ENCODE measurements at places on chromosomes 6 and 20.

DNA sequence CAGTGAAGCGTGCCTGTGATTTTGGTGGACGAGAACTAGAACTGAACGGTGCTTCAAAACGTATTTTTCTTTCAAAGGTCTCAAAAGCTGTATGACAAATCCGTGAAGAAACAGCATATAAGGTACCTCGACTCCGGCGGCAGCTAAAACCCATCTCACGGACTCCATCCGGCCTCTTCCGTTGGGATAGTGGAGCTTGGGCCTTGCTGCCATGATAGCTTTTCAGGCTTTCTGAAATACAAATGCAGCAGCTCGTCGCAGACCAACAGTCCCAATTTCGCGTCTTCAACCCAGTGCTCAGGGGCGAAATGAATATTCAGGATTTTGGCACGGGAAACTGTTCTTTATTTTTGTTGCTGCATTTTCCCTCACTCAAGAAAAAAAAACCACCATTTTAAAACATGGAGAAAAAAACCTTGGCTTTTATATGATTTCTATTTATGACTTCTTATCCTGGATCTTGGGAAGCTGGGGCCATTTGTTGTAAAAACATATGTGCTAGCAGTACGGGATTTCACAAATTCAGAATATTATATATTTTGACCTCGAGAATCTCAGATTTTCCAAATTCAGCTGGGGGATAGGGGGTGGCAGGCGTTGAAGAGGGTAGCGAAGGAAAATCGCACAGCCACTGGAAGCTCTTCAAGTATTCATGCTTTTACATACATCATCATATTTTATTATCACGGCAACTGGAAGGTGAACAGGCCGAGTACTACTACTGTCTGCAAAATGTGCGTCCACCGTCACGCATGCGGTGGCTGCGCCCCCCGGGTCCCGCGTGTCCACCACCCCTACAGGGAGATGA lies 849 bp downstream of the GSTA4 start:
- DNase-seq, result peak; percentile 59

DNA sequence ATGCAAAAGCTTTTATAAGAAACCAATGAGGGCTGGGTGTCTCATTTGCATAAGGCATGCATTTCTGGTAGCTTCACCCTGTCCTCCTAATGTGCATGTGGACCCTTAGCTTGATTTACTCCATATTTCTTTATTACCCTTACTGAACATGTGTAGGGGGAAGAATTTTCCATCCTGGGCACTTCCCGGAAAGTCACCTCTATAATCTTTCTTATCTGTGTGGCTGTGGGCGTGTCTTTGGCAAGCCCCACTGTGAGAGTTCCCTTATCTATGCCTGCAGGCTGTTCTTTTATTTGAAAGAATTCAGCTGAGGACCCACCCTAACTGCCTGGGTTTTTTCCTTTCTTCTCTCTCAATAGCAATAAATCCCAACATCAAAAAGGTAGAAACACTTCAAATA lies 627.8 kb downstream of the DOK5 start:
- no peak for DNase-seq

DNA sequence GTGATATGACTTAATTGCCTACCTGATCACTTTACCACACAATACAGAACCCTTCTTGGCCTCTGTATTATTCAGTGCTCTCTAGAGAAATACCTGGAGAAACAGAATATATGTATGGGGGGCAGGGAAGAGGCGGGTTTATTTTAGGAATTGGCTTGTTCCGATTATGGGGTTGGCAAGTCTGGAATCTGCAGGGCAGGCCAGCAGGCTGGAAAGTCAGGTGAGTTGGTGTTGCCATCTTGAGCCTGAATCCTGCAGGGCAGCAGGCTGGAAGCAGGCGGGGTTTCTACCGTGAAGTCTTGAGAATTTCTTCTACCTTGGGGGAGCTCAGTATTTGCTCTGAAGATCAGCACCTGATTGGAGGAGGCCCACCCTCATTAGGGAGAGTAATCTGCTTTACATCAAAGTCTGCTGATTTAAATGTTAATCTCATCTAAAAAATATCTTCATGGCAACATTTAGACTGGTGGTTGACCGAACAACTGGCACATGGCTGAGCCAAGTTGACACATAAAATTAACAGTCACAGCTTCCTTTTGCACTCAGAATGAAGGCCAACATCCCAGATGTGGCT lies 193.9 kb downstream of the ZDHHC14 start:
- DNase-seq, result no peak

DNA sequence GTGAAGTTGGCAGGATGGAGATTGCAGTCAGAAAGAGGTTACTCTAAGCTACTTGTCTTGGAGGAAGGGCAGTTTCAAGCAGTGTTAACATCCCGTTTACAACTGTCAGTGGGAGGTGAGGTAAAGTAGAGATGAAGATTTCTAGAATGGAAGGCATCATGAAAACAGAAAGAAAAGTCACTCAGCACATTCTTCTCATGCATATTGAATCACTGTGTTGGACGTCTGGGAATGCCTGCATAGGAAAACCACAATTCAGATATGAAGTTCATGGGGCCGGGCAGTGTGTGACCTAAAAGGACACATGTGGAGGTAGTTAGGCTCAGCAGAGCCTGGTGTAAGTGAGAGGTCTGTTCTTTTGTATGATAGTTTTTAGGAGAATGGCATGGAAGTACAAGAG lies 73.5 kb upstream of the LAMP5 start:
- DNase-seq, result no peak

- DNase-seq, result no peak
Observed at GRCh38 chr20:53660947-53661381, 67.3 kb upstream of the ZNF217 start.

DNA sequence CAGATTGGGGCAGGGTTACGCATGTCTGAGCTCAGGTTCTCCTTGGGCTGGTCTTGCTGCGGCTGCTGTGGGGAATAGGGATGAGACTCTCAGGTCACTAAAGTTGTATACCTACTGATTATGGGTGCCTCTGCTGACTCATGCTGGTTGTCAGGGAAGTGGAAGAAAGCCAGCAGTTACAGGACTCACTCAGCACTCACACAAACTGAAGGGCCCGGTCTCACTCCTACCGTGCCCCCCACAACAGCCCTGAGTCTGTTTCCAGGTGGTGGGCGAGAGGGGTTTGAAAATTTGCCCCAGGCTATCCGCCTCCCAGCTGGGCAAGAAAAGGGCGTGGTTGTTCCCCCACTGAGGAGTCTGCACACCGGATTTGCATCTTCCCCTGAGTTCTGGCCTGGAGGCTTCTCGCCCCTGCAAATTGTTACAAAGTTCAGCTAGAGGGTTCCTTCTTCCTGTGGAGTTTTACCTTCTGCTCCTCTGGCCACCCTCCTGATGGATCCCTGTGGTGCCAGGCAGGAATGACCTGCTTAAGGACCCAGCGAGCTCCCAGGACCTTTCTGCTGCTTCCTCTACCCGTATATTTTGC lies 659.2 kb downstream of the HDGFL1 start:
- no peak for DNase-seq

DNA sequence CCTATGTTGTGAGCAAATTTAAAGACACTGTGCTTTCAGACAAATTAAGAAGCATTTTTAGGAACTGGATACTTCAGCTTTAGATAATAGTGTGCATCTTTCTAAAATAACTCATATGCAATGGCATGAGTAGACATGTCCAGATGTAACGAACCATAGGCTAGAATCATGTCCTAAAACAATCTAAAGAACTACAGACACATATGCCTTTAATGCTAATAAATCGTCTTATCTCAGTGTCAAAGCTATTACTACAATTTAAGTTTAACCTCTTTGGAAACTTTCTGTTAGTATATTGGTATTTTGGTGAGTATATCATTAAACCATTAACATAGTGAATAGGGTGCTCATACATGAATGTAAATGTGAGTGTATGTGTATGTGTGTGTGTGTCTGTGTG lies 908.5 kb upstream of the FLRT3 start:
- DNase-seq, result no peak

Data from left lung (tissue), 14 donors.